ENCODE measurements at places on chromosomes 11 and 22.

- DNase-seq: no peak
Measured at GRCh38 chr11:45937916-45938315, 15.5 kb downstream of the LARGE2 start.

- DNase-seq: peak; percentile 48
Measured at GRCh38 chr11:108622341-108622740, 28.8 kb upstream of the EXPH5 start.

DNA sequence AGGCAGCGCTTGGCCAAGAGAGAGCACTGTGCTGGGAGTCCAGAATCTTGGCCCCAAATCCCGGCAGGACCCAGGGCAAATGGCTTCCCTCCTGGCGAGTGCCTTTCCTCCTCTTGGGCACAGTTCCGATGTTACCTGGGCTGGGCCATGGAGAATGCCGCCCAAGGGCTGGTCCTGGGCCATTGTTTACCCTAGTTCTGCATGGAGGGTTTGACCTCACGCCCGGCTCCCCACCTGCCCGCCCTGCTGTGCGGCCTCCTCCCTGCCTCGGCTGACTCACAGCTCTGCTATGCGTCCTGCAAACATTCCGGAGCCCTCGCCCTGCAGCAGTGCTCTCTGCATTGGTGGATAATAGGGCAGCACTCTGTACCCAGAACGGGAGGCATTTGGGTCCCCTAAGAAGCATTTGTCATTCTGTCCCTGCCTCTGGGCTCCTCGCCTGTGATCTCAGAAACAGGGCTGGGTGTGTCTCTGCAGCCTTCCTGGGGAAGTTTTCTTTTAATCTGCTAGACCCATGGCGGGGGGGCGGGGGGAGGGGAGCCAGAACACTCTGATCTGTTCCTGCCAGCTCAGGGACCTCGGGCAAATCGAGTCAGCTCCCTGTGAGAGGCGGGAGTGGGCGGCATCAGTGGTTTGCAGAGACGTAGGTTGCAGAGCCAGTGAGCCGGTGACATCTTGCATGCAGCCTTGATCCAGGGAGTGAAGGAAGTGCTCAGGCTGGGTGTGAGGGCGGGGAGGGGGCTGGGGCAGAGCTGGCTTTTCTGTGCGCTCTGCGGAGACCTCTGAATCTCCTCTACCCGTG, 32.9 kb upstream of the SMIM38 start:
- peak; percentile 33 for DNase-seq

DNA sequence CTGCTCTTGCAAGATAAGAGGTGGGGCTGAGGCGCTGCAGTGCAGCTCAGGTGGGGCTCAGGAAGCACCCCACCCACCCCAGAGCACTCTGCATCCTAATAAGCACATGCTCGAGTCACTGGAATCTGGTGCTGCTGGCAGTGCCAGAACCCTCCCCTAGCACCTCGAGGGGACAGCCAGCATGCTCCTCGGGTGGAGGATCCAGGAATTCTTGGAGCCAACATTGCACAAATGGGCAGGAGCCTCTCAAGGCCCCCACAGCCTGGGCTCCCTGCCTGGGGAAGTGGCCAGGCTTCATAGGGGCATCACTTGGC, 27.5 kb upstream of the CABP7 start:
- no peak for DNase-seq

DNA sequence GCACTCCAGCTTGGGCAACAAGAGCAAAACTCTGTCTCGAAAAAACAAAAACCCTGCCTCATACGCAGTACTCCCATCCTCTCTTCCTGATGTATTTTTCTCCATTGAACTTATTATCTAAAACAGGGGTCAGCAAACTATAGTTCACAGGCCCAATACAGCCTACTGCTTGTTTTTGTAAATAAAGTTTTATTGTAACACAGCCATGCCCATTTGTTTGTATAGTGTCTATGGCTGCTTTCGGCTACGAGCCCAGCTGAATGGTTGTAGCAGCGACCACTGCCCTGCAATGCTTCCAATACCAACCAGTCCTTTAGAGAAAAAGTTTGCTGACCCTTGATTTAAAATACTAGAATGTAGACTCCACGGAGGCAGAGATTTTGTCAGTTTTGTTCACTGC, 6.1 kb downstream of the TXN2 start:
- no peak for DNase-seq

DNA sequence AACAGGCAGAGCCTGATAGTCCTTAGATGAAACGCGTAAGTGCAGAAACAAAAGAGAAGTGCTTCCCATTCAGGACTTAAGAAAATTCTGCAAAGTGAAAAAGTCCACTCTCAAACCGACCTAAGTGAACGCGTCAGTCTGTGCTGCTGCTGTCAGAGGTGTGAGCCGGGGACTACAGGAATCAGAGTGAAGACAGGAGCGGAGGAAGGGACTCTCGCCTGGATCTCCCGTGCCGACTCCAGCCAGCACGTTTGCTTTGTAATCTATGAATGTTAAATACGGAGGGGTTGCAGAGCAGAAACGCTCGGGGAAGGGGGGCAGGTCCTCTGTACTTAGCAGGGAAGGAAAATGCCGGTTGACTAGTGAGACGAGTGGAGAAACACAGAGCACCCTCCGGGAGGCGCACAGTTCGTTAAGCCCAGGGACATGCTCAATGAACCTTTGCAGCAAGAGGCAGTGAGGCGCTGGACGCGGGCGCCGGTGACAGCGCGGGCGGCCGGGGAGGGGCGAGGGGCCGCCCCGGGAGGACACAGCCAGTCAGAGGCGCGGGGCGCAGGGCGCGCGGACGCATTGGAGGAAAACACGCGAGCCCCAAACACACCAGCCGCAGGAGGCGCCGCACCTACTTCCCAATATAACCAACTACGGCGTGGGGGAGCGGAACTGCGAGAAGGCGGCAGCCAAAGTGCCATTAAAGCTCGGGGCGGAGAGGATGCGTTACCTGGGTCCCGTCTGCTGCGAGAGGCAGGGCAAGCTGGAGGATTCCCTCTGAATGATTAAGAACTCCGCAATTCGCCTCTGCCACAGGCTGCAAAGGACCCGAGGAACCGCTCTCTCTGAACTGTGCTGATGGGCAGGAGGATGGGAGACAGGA, at the start of gene CNTN5:
Gene CNTN5 (plus strand): TSS at position 598 of the 874 bp plus-strand sequence.
- peak; percentile 9 for DNase-seq

DNA sequence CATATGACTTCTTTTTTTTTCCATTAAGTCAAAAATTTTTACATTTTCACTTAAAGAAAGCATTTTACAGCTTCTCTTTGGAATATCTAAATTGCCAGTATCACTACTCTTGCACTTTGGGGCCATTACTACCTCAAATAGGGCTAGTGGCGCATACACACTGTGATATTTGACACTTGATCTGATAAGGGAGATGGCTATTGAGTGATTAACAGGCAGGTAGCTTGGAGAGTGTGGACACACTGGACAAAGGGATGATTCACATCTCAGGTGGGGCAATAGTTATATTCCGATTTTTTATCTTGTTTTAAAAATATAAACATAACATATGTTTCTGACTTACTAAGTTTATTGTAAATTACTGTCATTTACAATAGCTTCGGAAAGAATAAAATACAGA, 2219.9 kb downstream of the LRRC4C start:
- DNase-seq: no peak

GRCh38 chr11:22725079-22725478, 58.7 kb downstream of the GAS2 start:
- DNase-seq: no peak

DNA sequence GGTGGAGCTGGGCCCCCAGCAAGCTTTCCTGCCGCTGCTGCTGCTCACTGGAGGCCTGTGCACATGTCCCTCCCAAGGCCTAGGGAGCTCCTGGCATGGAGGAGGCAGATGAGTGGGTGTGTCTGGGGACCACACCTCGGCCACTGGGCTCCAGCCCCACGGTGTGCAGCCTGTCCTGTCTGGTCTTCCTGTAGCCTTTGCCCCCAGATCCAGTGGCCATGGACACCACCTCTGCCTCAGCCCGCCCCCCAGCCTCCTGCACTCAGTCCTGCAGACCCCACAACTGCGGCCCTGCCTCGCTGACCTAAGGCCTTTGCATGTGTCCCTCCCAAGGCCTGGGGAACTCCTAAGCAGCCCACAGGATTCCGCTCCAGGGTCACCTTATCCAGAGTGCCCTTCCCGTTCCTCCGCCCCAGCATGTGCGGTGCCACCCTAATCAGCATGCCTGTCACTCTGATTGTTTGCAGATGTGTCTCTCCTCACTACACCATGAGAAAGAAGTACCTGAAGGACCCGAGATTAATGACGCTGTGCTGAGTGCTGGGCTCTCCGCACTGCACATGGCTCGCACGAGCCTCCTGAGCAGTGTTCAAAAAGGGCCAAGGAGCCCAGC, 8.6 kb downstream of the GAL start:
- DNase-seq: no peak

- no peak for DNase-seq
Measured at GRCh38 chr11:59180168-59180776, 8.3 kb downstream of the DTX4 start.

Measured in GM12865 (cell line).